ENCODE measurements at places on chromosomes 7 and 10.

DNA sequence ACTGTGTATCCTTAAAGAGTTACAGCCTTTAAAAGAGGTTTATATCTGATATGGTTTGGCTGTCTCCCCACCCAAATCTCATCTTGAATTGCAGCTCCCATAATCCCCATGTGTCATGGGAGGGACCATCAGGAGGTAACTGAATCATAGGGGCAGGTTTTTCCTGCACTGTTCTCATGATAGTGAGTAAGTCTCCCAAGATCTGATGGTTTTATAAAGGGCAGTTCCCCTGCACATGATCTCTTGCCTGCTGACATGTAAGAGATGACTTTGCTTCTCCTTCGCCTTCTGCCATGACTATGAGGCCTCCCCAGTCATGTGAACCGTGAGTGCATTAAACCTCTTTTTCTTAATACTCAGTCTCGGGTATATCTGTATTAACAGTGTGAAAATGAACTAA, 9.7 kb downstream of the RTKN2 start:
- no peak for ATAC-seq

- no peak for ATAC-seq
Observed at GRCh38 chr7:23544913-23545354, 13.2 kb upstream of the TRA2A start.

DNA sequence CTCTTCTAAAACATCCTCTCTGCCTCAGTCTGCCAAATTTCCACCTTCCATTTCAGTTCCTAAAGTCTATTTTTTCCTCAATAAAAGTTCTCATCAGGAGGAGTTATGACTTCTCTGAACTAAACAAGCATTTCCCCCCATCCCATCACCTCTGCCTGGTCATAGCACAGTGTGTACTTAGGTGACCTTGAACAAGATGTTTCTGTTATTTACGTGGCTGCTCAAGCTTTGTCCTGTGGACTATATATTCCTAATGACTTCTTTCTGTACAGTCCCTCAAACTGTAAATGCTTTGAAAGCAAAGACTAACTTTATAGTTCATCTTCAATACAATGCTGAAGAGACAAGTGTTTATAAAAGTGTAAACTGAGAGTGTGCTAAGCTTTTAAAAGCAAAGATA, 166.9 kb downstream of the CPEB3 start:
- ATAC-seq, result no peak

DNA sequence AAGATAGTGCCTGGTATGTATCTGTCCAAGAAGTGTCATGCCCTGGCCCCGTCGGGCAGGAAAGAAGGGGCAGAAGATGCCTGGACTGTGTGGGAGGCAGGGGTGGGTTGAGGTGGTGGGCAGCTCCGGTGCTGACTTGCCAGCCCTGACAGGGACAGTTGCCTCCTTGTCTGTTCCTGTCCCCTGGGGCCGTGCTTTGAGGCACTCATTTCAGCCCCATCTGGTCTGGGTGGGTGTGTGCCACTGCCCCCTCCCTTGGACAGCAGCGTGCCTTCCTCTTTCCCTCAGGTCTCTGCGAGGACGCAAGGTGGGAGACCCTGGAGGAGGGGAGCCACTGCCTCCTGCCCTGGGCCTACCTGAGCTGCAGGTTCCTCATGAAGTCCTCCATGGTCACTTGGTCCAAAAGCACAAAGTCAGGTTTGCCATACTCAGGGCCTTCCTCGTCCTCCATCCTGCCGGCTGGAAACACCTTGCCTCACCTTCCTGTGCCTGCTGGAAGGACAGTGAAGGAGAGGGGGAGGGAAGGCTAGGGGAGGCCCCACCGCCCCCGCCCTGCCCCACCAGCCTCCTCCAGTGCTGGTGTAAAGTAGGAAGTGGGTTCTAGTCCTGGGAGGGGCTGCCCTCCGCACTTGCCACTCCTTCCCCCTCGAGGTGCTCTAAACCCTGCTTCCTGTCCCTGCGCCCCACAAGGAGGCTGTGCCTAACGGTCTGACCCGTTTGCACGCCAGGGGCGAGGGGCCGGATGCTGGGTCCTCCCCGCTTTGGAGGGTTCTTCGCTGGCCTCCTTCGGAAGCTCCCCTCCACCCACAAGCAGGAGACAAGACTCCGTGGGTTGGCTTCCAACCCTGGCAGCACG, at the start of gene MYO1G:
Gene MYO1G, minus strand, starts transcription at position 505 of the 856 bp plus-strand sequence. Its CDS starts 54 bp downstream, at position 451.
- peak; percentile 66 for ATAC-seq
